ENCODE measurements at places on chromosomes 2 and 18.
A peak's percentile ranks its signal among the peaks of the same experiment; 100 is the strongest.

DNA sequence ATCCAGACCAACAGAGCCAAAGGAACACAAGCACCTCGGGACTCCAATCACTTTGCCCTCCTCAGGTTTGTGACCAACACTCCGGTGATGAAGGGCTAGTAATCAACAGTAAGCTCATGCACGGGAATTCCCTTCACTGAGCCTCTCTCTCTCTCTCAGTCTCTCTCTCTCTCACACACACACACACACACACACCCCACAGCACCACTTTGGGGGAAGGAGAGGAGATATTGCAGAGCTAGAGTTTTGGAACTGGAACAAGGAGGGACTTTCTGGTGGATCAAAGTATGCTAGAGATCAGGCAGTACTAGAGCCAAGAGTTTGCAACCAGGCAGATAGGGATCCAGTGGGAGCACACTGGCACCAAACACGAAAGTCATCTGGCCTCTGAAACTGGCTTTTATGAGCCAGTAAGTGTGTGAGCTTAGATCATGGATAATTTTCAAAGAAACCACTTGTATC lies 98.7 kb downstream of the ANKRD44 start:
- DNase-seq: no peak

GRCh38 chr18:55179835-55180234 lies 220.6 kb upstream of the CCDC68 start:
- no peak for DNase-seq

GRCh38 chr2:152694161-152694661 lies 23.1 kb downstream of the PRPF40A start:
- DNase-seq: no peak

- no peak for DNase-seq
Observed at GRCh38 chr2:52396836-52397235, 1364.9 kb upstream of the NRXN1 start.

- no peak for DNase-seq
Observed at GRCh38 chr2:160028431-160029269, 33.8 kb downstream of the PLA2R1 start.

GRCh38 chr18:46399303-46399702 lies 257.7 kb downstream of the LOXHD1 start:
- DNase-seq: no peak

DNA sequence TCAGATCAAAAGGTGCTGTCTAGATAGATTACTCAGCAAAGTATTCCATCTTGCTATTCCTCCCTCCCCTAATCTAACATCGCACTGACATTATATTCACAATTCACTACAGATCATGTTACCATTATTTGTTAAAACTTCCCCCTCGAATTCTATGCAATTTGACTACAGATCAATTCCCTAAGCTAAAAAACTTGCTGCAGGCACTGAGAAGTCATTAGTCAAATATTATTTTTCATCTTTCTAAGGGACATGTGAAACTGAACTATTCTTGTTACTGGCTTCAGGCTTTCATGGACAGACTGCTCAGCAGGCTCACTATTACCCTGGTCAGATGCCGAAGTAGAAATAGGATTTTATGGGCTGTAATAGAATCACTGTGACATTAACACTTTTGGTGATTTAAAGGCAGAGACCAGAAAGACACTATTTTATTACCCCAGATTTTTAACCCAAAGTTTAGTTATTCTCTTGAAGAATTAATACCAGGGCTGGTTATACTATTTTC lies 15.1 kb downstream of the MYL1 start:
- no peak for DNase-seq

DNA sequence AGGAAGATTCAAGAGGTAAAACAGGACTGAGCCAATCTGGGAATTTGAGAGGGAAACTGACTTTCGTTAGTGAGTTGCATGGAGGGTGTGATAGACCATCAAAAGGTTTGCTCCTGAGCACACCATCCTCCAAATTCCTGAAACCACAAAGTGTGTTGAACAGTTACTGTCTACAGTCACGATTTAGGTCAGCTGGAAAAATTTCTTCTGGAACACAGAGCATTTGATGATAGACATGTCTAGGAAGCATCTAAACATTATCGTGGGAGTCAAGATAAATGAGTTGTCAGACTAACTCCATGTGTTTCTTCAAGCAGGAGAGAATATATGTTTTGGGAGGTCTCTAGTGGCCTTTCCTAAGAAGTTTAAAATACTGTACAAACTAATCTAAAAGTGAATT lies 449.4 kb upstream of the SLC14A2 start:
- no peak for DNase-seq

GRCh38 chr2:207437524-207438143 lies 92.1 kb upstream of the CREB1 start:
- DNase-seq: no peak

GRCh38 chr2:30385327-30385726 lies 61.7 kb upstream of the LCLAT1 start:
- peak; percentile 26 for DNase-seq

DNA sequence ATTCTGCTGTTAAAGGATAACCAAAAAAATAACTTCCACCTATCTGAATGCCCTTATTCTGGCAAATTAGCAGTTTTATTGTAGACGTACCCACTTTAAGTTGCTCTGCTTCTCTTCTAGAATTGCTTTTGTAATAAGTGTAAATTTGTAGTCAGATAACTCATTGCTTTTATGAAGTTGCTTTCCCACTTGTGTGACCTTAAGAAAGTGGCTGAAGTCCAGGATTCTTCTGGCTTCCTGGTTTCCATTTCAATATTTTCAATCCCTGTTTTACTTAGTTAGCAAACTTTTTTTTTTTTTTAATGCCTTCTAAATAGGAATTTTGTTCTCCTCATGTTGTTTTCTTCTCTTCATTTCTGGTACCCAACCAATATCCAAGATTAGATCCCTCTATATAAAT lies 59.8 kb downstream of the GLS start:
- no peak for DNase-seq

- DNase-seq: no peak
Observed at GRCh38 chr2:65267008-65267407, 39.4 kb downstream of the ACTR2 start.

- no peak for DNase-seq
Observed at GRCh38 chr2:45919160-45919650, 267.7 kb downstream of the PRKCE start.

DNA sequence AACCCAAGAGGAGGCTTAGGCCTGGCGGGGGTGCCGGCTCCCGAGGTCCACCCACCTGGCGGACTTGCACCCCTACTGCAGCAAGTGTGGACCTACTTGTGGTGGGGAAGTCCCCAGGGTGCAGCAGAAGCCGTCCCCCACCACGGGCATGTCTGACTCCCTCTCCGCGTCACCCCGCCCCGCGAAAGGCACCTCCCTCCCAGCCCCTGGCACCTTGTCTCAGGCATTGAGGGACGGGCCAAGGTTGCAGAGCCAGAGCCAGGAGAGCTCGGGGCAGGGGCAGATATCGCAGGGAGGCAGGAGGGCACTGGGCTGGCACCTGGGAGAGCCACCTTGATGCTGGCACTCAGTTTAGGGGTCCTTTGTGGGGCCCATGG lies 19.0 kb downstream of the CROCC2 start:
- no peak for DNase-seq

GRCh38 chr2:156399950-156400705 lies 36.1 kb upstream of the GPD2 start:
- DNase-seq: peak; percentile 78

DNA sequence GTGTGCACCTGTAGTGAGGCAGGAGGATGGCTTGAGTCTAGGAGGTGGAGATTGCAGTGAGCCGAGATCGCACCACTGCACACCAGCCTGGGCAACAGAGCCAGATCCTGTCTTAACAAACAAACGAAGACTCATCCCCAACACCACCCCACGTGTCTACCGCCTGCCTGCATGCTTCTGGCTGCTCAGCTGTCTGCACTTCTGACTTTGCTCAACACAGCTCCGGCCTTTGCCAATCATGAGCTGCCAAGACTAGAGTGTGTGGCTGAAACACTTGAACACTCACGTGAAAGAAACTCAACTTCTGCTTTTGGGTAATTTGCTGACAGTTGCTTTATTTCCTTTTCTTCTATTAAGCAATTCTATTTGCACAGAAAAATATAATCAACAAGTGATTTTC lies 32.1 kb upstream of the SP3 start:
- DNase-seq: no peak

DNA sequence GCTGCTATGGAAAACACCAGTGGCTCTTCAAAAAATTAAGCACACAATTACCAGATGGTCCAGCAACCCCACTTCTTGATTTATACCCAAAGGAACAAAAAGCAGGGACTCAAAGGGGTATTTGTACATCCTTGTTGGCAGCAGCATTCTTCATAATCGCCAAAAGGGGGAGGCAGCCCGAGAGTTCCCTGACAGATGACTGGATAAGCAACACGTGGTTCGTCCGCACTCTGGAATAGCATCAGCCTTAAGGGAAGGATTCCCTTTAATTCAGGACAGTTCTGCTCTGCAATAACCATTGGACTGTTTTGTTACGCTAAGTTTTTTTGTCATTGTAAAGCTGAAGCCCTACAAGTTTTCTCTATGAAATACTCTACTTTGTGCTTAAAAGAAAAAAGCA lies 76.7 kb upstream of the TWIST2 start:
- no peak for DNase-seq

- no peak for DNase-seq
Observed at GRCh38 chr18:658947-659533, 1.6 kb downstream of the TYMS start.

DNA sequence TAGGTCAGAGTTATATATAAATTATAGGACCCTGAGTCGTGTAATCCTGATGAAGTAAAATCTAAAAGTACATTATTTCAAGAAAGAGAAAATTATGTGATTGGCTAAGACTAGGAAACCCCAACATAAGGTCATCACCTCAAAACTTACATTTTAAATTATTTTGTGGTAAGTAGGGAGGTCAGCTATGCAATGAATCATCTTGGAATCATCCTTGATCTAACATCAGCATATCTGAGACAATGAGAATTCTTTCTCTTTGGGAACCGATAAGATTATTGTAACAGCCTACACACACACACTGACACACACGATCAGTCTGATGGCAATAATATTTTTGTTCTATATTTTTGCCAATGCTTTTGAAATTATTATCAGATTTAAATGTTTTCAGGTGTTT lies 904.8 kb upstream of the CHAC2 start:
- DNase-seq: peak; percentile 92

- no peak for DNase-seq
Observed at GRCh38 chr2:83594241-83595120, 864.6 kb downstream of the SUCLG1 start.

DNA sequence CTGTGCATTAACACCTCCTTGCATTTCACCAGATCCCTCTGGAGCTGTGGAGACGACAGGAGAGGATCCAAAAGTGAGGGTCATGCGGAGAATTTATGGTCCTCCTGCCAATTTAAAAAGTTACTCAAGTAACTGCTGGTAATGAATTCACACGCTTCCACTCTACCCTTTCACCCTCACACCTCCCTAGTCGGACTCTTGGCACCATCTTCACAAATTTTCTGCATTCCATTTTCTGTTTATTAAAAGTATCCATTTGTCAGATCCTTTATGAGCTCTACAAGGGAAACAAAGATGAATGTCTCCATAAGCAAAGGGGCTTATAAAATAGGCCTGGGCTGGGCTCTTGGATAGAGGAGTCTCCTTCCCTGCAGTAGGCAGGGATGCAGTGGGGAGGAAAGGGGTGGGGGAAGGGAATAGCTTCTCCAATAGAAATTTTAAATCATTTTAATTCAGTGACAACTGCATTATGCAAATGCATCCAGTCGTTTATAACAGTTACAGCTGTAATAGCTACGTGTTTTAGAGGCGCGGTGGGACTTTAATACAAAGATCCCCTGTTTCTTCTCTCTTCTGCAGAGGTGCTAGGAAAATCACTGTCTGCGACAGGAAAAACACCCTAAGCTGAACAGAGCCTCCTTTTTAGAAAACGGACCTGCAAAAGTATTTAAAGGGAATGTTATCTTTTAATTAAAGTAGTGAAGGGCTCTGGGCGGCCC lies 132.2 kb downstream of the EPHA4 start:
- DNase-seq: no peak

DNA sequence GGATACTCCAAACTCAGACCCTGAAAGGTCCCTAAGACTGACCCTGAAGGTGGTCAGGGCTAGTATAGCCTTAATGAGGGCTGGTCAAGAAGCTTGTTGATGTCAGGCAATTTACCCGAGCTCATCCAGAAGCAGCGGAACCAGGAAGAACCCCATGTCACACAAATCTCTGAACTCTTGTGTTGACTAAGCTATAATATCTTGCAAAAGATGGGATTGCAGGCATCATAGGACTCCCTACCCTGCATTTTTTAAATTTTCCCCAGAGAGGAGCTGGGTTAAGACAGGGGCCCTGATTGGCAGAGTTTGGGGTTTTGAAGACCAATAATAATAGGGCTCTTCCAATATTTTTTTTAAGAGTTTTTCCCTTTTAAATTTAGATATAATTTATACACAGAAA lies 2.0 kb upstream of the PLEKHB2 start:
- DNase-seq: no peak

DNA sequence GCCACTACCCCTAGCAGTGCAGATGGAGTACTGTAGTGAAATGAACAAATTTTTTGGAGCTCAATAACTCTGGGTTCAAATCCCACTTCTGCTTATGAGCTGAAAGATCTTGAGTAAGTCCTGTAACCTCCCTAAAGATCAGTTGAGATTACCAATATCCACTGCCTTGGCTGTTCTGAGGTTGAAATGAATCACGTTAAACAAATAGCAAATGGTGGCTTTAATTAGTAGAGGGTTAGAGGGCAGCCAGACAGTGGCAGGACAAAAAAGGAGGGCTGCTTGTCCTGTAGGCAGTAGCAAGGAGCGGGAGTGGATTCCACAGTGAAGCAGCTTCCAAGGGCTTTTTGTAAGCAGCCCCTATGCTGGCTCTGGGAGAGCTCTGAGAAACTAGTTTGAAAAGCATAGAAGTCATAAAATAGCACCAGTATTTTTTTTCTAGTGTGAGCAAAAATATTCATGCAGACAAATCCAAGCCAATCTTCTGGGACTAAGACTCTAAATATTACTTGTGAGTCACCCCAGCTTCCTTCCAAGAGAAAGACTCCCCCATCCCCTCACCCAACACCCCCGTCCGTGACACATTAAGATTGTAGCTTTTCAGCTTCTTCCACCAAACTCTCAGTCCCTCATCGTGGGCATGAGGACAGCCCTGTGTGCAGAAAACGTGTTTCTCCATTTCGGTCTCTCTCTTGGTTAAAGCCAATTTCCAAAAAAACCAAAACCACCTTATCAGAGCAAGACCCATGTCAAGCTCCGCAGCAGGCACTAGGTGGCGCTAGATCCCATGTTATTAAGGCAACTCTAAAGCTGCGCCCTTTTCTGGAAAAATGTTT lies 123.5 kb upstream of the LGALSL start:
- peak; percentile 55 for DNase-seq

GRCh38 chr2:117621326-117621725 lies 193.2 kb upstream of the DDX18 start:
- DNase-seq: no peak

- no peak for DNase-seq
Observed at GRCh38 chr2:21024722-21025389, 19.0 kb downstream of the APOB start.

- DNase-seq: no peak
Observed at GRCh38 chr2:68931799-68932198, 20.9 kb downstream of the GKN2 start.

GRCh38 chr2:72367530-72368225 lies 220.0 kb upstream of the CYP26B1 start:
- peak; percentile 98 for DNase-seq

GRCh38 chr2:43171789-43172188 lies 54.6 kb downstream of the ZFP36L2 start:
- DNase-seq: no peak

GRCh38 chr2:97858442-97858841 lies 137.3 kb downstream of the TMEM131 start:
- DNase-seq: no peak

All from mammary epithelial cell (primary cell).